ENCODE measurements at places on chromosomes 11 and 22.

DNA sequence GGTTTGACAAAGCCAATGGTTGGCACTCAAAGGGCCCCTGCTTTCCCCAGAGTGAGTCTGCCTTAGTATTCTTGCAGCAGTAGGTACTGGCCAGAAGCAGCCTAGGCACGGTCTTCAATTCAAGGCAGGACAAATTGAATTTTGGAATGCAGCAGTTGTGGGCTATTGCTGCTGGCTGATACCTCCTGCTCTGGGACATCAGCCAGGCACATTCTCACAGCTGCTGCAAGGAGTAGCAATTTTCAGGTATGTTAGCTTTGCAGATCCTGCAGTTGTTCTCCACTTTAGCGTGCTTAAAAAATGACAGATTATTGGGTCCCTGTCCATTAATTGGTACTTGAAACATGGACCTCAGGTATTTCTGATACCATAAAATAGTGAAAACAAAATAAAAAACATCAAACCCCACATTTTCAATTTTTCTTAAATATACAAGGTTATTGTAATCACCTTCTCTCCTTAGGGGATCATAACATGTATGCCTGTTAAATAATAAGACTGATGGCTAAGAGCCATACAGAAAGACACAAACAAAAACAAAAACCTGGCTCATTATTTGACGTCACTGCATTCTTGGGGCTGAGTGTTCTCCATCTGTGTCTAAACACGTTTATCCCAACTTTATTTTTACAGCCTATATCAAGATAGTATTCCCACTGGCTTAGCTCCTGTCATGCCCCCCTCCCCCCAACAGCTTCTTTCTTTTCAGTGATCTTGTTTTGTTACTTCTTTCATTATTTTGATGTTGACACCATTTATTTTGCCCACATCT lies 85.1 kb upstream of the CARD18 start:
- no peak for DNase-seq

DNA sequence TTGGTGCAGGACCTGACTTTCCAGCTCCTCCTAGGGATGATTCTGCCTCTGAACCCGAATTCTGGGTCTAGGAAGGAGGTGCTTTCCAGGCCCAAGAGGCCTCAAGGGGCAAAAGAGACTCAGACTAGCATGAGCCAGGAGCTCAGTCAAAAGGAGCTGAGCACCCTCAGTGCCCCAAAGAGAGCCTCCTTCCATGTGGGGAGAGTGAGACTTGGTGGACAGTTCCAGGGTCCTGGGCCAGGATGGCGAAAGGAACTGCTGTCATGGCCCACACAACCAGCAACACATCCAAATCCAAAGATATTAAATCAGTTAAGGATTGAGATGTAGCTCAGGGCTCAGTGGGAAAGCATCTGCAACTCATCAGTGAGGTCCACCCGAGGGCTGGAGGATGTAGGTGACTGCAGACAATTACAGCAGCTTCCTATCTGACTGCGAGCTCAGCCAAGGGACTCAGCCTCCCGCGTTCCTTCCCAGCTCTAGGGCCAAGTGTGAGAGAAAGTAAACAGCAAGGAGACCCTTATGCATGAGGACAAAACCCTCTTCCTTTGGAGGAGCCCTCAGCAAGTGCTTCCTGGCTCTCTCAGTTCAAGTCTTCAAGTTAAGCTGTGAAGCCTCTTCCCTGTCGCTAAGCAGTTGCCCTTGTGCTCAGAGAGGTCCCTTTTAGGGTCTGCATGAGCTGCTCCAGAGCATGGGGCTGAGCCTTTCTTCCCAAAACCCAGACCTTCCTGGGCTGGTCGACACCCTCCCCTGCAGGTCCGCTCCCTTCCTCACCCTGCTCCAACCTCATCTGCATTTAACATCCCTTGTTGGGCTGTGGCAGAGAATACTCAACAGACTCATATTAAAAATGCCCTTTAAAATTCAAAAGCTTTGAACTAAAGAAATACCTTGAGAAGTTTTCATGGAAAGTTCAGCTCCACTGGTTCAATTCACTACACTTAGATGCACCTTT lies 35.8 kb downstream of the C11orf58 start:
- no peak for DNase-seq

- DNase-seq, result no peak
These were observed 8.2 kb upstream of the HSPA8 start for GRCh38 chr11:123069908-123070821.

- DNase-seq, result no peak
These were observed 494.5 kb upstream of the LARGE1 start for GRCh38 chr22:34414467-34415440.

DNA sequence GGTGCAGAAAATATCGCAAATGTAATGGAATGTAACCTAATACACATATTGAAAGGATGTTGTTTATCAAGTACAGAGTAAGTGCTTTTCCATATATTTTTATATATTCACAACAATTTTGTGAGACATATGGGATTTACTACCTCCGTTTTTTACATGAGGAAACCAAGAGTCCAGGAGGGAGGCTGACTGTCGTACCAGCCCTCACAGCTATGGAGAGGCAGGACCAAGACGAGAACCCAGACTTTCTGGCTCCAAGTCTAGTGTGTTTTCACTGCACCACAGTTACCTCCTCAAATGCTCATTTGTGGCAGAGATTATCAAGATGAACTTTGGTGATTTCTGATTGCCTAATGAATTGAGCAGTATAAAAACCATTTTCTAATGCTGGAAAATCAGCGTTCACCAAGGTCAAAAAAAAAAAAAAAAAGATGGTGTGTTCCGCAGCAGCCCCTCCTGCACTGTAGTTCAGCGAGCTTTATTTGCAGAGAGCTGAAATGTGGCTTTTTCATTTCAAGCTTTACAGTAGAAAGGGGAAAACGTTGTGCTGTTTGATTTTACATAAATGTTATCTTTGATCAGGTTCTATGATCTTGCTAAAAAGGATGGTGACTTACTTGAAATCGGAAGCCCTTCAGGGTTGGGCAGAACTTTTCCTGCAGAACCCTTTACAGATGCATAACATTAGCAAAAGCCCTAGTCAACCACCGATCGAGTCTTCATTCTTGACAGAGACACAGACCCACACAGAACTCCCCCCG lies 44.7 kb upstream of the WEE1 start:
- no peak for DNase-seq

GRCh38 chr11:58958500-58958899 lies 19.2 kb downstream of the GLYATL1 start:
- DNase-seq, result no peak

GRCh38 chr22:27986937-27987336 lies 67.9 kb upstream of the PITPNB start:
- DNase-seq, result no peak

GRCh38 chr11:86869966-86870570 lies 69.7 kb downstream of the PRSS23 start:
- peak; percentile 68 for DNase-seq

DNA sequence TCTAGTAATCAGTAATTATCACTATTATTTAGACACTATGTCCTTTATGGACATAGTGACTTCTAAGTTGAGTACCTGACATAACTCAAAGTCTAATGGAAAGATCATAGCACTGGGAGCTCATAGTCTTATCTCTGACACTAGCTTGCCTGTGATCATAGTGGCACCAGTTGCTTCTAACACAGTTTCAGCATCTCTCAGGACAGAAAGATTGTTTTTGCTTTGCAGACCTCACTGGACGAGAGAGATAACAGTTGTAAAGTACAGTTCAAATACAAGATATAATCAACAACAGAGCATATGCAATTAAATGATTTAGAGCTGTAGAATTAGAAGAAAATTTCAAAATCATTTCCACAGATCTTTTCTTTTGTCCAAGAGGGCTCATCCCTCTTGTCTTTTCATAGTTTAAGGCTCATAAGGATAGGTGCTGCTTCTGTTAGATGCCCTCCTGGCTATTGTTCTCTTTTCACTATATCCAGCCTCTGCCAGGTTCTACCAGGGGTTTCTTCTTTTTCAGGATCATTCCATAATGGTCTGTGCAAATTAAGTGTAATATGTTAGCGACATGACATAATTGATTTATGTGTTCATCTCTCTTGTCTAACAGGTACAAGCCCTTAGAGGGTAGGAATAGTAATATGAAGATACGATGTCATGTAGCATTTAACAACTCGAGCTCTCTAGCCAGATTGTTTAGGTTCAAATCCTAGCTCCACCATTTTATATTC lies 1175.4 kb upstream of the TENM4 start:
- DNase-seq, result no peak

- DNase-seq, result no peak
These were observed 4.7 kb downstream of the C11orf87 start for GRCh38 chr11:109426442-109427240.

GRCh38 chr22:17717708-17718107 lies 56.6 kb downstream of the BID start:
- DNase-seq, result no peak

DNA sequence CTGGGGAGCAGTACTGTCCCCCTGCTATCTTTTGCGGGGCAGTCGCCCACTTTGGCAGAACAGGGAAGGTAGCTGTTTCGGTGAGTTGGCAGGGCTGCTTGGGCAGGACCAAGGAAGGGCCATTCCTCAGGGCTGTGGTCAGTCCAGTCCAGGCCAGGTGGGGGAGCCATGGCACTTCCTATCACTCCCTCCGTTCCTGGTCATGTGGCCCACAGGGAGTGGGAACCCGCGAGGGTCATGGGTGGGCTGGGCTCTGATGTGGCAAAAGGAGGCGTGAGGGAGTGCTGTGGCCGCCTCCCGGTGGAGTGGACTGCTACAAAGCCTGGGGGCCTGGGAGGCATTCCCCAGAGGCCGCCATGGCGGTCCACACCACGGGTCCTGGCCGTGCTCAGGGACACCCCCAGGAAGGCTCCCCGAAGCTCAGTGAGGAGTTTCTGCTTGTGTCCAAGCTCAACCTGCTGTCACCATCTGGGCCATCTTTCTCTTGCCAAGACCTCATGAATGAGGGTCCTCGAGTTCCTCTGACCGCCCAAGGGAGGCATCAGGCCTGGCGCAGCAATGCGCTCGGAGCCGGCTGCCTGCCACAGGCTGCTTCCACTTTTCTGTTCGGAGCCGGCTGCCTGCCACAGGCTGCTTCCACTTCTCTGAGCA lies 11.9 kb downstream of the CHID1 start:
- DNase-seq, result peak; percentile 34

- DNase-seq, result no peak
These were observed 19.9 kb downstream of the SYN3 start for GRCh38 chr22:33038131-33038772.

DNA sequence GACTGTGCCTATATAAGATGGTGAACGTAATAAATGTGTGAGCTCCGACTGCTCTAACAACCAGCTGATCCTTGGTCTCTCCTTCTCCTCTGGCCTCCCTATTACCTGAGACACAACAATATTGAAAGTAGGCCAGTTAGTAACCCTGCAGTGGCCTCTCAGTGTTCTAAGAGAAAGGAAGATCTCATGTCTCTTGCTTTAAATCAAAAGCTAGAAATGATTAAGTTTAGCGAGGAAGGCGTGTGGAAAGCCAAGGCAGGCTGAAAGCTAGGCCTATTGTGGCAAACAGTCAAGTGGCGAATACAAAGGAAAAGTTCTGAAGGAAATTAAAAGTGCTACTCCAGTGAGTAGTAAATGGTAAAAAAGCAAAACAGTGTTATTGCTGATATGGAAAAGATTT lies 39.5 kb downstream of the HIPK3 start:
- no peak for DNase-seq

- peak; percentile 75 for DNase-seq
These were observed 40.9 kb upstream of the SUSD2 start for GRCh38 chr22:24140357-24140756.

GRCh38 chr11:12680940-12681258 lies 6.7 kb downstream of the TEAD1 start:
- DNase-seq, result no peak

DNA sequence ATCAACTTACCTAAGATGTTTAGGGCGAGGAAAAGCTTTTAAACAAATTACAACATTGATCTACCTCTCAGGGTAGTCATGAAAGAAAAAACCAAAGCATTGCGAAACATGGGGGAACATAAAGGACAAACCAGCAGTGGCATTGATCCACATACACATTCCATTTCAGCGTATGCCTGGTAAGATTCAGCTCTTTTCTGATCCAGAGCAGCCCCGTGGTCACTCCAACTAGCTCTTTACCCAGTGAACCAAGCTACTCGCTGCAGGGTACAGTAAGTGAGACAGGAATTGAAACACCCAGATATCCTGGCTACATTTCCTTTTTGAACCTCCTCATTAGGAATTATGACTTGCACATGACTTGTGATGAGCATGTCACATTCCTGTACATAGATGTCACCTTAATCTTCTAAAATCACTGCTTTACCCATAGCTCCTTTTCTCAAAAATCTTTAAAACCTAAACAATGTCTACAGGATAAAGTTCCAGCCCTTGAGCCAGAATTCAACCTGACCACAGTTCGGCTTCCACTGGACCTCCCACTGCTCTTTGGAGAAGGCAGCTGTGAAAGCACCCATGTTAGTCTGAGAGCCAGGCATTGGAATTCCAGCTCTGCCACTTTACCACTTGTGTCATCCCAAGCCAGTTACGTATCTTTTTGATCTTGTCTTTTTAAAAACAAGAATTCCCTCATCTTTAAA lies 42.9 kb upstream of the AKIP1 start:
- DNase-seq, result no peak

GRCh38 chr11:126307706-126308105 lies 3.8 kb downstream of the DCPS start:
- no peak for DNase-seq

DNA sequence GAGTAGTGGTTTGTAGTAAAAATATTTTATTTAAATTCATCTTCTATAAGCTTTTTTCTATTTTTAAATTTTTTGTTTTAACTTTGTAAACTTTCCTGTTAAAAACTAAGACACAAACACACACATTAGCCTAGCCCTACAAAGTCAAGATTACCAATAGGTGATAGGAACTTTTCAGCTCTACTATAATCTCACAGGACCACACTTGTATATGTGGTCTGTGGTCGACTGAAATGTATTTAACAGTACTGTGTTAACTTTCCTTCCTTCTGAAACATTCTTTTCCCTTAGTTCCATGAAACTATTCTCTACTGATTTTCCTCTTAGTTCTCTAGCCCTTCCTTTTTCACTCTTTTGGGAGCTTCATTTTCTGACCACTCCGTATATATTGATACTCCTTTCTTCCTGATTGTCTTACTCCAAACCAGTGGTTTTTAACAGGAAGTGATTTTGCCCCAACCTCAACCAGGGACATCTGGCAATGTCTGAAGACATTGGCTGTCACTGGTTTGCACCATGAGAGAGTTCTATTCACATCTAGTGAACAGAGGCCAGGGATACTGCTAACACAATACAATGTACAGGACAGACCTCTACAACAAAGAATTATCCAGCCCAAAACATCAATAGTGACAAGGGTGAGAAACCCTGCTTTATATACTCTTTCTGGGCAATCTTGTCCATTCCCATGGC lies 8.8 kb downstream of the ZW10 start:
- DNase-seq, result no peak

DNA sequence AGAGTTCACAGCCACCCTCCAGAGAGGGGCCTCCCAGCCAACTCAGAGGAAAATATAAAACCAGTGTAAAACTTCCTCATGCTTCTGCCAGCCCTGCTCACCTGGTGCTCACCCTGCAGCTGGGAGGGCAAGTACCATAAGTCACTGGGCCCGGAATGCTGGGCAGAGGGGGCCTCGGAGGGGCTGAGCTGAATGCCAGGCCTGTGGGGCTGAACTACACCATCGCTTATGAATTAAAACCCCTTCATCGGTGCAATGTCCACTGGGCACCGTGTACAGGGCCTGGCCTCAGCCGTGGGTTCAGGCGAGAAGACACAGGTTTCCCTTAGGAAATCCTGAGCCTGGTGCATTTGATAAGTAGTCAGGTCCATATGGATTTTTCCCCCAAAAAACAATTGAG lies 828.6 kb downstream of the TBC1D22A start:
- DNase-seq, result no peak

Data from hepatic stellate cell (primary cell).